Effector memory CD8-positive, alpha-beta T cell (primary cell): ENCODE measurements at places on chromosomes 16 and 17.

DNA sequence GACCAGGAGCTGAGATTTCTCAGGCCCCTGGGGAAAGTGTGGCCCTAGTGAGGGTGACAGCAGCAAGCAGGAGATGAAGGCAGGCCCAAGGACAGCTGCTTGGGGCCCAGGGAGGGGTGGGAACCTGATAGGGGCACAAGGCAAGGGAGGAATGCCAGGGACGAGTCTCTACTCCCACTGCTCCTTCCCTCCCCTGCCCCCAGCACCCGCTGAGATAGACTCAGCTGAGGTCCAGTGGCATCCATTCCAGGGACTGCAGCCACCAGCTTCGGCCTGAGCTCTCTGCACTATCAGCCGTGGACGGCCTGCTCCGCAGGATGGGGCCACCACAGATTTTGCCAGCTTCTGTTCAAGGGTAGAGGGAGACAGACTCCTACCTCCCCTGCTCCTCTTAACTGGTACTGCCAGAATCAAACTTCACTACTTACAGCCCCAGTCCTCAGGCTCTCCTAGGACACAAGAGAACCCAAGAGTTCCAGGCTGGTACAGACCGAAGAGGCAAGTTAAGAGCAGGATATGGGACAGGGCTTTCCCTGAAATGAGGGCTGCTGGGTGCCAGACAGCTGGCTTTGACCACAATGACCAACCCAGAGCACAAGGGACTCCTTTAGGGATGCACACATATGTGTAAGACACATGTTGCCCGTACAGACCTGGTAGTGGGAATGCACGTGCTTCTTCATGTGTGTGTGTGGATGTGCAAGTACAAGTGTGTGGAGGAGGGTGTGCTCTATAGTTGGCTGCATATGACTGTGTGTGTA, 5.5 kb downstream of the CACNB1 start:
- DNase-seq: no peak

DNA sequence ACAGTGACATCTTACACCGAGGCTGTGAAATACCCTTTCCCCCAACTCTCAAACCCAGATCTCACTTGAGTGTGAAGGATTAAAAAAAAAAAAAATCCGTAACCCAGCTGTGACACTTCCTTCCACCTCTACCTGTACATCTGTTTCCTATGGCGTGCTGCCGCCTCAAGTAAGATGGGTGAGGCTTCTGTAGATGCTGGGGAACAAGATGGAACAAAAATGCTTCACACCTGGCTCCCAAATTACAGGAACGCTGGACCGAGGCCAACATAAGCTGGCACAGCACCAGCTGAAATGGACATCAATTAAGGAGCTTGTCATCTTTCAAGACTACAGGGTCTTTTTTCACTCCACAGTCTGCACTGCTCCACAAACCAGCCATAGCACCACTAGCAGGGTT, 95.9 kb downstream of the HIC1 start:
- DNase-seq: no peak

DNA sequence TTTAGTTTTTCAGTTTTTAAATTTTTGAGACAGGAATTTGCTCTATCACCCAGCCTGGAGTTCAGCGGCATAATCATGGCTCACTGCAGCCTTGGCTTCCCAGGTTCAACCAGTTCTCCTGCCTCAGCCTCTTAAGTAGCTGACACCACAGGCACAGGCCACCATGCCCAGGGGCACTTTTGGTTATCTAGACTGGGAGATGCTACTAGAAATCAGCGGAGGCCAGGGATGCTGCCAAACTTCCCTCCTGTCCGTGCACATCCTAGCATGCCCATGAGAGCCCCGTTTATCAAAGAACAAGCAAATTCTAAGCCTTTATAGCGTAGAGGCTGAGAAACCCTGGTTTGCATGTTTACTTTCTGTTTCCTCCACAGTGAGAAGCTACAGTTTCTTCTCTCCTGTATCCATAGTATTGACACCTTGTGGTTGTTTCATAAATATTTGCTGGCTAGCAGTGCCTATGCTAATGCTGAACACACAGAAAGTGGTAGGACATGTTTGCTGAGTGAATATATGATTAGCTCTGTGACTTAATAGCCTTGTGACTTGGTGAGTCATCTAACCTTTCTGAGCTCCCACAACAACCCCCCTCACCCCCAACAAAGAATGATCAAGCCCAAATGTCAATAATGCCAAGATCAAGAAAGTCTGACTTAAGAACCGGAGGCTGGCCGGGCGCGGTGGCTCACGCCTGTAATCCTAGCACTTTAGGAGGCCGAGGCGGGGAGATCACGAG, 39.2 kb upstream of the MAF start:
- DNase-seq: no peak

DNA sequence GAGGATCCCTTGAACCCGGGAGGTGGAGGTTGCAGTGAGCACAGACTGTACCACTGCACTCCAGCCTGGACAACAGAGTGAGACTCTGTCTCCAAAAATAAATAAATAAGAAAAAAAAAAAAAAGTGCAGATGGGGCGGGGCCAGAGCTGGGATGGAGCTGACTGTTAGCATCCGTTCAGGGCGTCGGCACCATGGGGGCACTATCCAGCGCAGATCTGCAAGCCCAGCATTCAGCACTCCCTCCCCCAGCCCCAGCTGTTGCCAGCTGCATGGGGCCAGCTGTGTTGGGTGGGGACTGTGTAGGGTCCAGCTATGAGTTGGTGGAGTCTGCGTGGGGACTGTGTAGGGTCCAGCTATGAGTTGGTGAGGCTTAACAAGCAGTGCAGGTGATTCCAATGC, 13.3 kb downstream of the GPRC5C start:
- DNase-seq: no peak

DNA sequence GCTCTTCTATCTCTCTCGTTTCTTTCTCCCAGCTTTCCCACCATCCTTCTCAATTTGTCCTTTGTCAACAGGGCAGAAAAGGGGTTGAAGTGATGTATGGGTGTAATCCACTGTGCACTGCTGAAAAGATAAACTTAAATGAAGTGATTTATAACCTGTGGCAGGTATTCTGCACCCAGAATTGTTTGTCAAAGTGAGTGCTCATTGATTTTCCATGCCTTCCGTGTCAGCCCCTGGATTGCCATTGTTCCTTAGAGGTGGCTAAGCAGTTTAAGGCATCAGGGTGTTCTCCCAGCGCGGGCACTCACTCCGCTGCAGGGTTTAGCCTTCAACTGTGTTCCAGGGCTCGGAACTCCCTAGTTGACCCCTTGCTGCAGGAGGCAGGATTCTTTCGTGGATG, 82.9 kb downstream of the PITPNC1 start:
- no peak for DNase-seq

- no peak for DNase-seq
Observed at GRCh38 chr16:61098505-61098904, 937.7 kb downstream of the CDH8 start.

- DNase-seq: no peak
Observed at GRCh38 chr17:7982173-7982572, 20.2 kb upstream of the GUCY2D start.

DNA sequence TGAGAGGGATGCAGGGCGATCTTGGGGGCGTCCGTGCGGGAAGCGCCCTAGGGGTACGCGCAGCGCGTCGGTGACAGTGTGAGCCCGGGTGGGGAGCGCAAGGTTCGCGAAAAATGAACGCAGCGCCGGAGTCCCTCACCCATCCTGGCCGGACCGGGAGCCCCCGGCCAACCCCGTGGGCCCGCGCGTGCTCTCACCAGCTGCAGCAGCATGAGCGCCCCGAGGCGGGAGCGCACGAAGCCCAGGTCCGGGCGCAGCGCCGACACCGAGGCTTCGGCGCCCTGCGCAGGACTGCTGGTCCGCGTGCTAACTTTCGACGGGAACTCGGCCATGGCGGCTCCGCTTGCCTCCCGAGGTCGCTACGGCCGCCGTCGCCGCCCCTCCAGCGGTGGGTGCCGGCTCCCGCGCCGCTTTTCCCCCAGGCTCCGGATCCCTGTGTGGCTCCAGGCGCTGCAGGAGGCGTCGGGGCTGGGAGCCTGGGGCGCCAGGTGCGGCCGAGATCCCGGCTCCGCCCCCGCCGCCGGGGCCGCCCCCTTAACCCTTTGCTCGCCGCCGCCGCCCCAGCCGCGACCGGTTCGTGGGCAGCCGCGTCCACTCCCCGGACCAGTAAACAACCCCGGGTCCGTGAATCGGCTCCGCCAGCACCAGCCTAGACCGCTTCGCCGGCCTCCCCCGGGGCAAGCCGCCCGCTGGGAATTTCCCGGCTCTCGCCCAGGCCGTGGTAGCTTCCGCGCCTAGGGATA, at the start of gene PLLP:
Gene PLLP, minus strand, starts transcription at position 464 of the 743 bp plus-strand sequence. Its CDS starts 132 bp downstream, at position 332.
- DNase-seq: peak; percentile 25

GRCh38 chr16:85398688-85399582, 214.2 kb upstream of the GSE1 start:
- no peak for DNase-seq

GRCh38 chr17:3167574-3167973, 29.7 kb upstream of the OR1A2 start:
- DNase-seq: no peak

- DNase-seq: no peak
Observed at GRCh38 chr16:55834049-55834448, 1.2 kb upstream of the CES1 start.

DNA sequence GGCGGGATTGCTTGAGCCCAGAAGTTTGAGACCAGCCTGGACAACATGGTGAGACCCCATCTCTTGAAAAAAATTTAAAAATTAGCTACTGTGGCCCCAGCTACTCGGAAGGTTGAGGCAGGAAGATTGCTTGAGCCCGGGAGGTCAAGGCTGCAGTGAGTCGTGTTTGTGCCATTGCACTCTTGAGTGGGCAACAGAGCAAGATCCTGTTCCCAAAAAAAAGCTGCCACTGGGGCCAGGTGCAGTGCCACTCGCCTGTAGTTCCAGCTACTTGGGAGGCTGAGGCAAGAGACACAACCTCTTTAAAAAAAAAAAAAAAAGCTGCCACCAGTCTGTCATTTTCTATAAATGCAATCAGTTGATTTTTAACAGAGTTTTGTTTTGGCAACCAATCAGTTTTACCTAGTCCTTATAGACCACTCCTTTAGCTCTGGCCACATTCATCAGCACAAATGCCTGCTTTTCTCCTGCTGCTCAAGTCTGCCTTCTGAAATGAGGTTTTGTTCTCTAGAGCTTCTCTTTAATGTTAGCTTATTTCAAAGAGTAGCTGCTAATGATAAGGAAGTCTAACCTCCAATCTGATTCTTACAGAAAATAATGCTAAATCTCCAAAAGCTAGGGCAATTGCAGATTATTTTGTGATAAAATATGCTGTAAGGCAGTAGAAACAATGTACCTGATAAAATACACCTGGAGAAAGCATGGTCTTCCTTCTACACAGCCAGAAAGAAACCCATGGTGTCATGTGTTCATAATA, 64.8 kb downstream of the TUBD1 start:
- DNase-seq: no peak

DNA sequence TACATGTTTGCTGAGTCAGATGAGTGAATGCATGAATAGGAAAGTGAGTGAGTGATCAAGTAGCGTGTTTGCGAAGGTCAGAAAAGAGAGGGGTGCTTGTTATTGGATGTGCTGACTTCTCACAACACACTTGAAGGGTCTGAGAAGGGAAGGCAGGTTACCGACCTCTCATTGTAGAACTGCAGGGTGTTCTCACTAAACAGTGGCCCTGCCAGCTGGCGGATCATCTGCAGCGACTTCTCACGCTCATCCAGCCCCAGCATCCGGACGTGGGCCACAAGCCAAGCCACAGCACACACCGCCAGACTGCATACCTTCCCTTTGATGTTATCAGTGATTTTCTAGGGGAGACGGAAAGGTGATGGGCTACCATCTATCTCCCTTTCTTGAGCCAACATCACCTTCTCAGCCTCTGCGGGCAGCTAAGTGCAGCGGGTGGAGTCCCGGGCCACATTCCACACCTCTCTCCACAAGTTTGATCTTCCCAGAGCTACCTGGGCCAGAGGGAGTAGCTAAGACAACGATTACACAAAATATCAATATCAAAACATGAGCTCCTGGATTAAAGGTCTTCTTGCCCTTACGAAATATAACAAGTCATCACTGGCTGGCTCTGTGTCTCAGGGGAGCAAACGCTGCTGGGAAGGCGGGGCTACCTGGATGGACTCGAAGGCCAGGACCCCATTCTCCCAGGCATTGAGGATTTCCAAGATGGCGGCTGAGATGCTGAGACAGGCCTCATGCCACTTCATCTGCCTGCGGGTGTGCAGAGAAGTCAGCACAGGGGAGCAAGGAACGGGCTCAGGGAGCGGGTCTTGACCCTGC, 11.0 kb downstream of the CSF3 start:
- DNase-seq: no peak

DNA sequence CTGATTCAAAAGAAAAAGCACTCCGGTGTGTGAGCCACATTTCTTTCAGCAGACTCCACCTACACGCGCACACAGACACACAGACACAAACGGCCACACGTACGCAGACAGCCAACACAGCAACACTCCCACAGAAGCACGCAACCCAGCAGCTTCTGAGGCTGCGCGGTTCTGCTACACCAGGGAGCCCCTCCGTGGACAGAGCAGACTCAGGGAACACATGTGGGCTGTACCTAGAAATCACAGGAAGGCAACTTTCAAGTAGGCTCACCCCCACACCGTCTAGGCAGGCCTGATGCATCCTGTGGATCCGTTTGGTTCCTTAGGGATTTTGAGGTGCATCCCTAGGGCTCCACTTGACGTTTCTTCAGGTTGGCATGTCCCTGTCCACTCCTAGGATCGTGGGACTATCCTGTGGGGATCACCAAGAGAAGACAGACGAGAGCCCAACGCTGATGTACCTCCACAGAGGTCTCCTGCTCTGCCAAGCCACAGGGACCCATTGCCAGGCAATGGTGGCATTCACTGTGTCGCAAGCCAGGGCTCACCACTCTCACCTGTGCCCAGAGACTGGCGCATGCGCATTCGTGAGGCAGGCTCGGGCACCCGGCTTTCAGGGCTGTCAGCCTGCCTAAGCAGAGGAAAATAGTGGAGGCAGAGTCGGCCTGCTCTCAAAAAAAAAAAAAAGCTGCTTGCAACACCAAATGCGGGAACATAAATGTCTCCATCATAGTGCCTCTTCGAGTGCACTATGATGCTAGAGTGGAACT, 2333.3 kb downstream of the TP53TG3F start:
- DNase-seq: no peak

DNA sequence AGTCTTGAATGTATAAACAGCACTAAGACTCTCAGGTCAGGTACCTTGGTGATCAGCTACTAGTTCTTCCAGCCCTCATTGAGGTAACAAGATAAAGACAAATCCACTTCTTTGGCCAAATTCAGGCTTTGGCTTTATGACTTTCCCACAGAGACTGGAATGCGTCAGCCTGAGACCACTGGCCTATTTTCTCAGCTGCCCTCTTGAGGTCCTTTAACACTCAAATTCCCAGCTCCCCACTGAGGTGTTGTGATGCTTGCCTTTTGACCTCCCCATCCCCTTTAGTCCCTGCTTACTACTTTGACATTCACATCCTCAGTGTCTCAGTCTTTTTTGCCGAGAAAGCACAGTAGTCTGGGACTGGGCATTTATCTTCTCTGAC, 10.6 kb downstream of the TNFAIP1 start:
- DNase-seq: no peak
